ENCODE measurements at places on chromosomes 4 and X.

- no peak for DNase-seq
These were observed 555.7 kb downstream of the PCDH7 start for GRCh38 chr4:31275906-31276305.

- no peak for DNase-seq
These were observed 164.1 kb downstream of the DTHD1 start for GRCh38 chr4:36445480-36445879.

GRCh38 chr4:173332963-173333657, 1.0 kb downstream of the HMGB2 start:
- DNase-seq, result no peak

- peak; percentile 76 for DNase-seq
These were observed 1.8 kb downstream of the SH3BP2 start for GRCh38 chr4:2794486-2795299.

DNA sequence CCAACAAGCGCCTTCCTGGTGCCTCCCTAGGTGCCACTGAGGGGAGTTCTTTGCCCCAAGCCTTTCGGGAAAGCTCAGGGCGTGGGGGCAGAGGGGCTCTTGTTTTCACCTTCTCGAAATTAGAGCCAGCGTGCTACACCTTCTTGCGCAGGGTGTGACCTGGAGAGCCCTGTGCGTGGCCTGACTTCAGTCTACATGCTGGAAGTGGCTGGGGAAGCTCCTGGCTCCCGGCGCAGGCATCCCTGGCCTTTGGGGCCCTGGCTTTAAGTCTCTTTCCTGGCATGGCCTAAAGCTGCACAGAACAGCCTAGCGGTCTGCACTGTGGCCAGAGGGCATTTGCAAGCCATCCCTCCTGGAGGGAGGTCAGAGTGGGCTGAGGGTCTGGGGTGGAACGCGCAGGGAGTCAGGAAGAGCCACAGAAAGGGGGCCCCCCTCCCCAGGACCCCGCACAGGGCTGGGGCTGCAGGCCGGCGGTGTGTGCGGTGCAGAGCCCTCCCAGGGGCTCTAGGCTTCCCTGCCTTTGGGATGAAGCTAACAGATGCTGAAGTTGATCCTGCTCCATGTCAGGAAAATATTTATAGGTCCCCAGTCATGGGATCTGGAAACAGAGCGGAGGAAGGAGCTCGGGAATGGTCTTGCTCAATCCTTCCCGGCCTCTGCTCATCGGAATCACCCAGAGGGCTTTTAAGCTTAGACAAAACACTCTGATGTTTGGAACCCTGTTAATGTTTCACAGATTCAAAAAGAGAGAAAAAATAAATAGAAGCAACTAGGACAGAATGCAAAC, 781 bp upstream of the SPON2 start:
- no peak for DNase-seq

GRCh38 chrX:46279925-46280313, 265.3 kb downstream of the ZNF674 start:
- no peak for DNase-seq

DNA sequence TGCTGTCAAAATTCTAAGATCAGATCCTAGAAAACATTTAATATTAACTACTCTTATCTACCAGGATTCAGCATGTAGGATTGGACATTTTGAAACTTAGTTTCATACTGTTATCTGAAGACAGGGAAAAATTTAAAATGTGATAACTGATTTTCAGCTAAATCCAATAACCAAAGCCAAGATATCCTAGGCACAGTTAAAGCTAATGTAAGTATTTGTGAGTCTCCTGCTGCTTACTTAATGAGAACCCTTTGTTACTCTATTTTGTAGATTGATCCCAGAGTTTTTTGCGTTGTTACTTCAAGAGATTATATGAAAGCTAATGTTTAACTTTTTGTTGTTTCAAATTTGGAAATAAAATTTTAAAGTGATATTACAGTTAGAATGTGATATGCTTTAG, 2.0 kb downstream of the CPE start:
- DNase-seq, result no peak

- no peak for DNase-seq
These were observed 94.1 kb upstream of the MCF2 start for GRCh38 chrX:139802048-139802447.

- DNase-seq, result no peak
These were observed 43.0 kb upstream of the CDKN2AIP start for GRCh38 chr4:183401473-183401872.

- DNase-seq, result no peak
These were observed 264.0 kb upstream of the HAND2 start for GRCh38 chr4:173793937-173794510.

GRCh38 chrX:1393871-1394615, 2.1 kb upstream of the SLC25A6 start:
- DNase-seq, result peak; percentile 30

DNA sequence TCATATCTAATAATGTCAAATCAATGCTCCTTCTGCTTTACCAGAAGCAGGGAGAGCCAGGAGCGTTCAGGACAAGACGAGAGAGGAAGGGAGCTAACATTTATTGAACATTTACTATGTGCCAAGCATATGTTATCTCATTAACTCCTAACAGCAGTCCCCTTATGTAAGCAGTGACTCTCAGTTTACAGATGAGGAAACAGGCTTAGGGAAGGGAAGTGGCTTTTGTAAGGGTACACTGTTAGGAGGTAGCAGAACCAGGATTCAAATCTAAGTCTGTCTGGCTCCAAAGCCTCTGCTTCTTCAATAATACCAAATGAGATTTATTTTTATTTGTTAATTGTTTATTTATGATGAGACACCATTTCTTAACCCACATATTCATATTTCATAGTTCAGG, 2.6 kb upstream of the STARD8 start:
- no peak for DNase-seq

- DNase-seq, result peak; percentile 98
These were observed at the start of gene NFXL1 for GRCh38 chr4:47914220-47914925. Gene NFXL1 (minus strand): TSS chr4:47914583. CDS start chr4:47914203, 380 bp downstream.

DNA sequence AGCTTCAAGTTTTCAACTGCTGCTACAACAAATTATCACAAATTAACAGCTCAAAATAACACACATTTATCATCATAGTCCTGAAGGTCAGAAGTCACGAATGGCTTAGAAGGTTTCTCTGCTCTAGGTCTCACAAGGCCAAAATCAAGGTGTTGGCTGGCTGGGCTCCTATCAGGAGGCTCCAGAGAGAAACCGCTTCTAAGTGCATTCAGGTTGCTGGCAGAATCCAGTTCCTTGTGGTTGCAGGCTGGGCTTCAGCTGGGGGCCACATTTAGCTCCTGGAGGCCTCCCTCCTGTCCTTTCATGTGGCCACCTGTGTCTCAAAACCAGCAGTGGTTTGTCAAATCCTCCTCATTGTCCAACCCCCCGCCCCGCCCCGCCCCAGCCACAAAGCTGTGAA, 15.4 kb downstream of the MRFAP1 start:
- no peak for DNase-seq

GRCh38 chrX:17475449-17476217, 100.6 kb downstream of the NHS start:
- no peak for DNase-seq

- DNase-seq, result no peak
These were observed 145.7 kb downstream of the NR3C2 start for GRCh38 chr4:148296498-148296897.

DNA sequence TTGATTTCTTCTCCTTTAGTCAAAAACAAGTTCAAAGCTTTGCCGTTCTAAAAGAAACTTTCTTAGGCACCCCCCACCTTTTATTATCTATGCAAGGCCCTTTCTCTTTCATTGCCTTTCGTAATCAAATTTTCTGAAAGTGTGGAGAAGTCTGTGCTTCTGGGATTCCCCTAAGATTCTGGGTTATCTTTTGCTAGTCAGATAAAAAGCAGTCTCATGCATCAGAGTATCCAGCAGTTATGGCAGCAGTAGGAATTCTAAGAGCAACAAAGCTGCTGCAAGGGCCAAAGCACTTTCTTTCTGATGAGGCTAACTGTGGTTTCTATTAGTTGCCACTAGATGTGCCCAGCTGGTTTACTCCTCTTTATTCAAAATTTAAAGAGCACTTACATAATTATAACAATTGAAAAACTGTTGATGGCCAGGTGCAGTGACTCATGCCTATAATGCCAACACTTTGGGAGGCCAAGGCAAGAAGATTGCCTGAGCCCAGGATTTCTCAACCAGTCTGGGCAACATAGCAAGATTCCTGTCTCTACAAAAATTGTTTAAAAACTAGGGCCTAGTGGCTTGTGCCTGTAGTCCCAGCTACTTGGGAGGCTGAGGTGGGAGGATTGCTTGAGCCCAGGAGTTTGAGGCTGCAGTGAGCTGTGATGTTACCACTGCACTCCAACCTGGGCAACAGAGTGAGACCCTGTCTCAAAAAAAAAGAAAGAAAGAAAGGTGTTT, 296.2 kb downstream of the PAPSS1 start:
- DNase-seq, result no peak

GRCh38 chrX:72102760-72103159, 29.0 kb downstream of the RTL5 start:
- no peak for DNase-seq

GRCh38 chr4:6710282-6710681, 617 bp upstream of the MRFAP1L1 start:
- no peak for DNase-seq

GRCh38 chr4:36198068-36198808, 46.1 kb downstream of the ARAP2 start:
- DNase-seq, result no peak

DNA sequence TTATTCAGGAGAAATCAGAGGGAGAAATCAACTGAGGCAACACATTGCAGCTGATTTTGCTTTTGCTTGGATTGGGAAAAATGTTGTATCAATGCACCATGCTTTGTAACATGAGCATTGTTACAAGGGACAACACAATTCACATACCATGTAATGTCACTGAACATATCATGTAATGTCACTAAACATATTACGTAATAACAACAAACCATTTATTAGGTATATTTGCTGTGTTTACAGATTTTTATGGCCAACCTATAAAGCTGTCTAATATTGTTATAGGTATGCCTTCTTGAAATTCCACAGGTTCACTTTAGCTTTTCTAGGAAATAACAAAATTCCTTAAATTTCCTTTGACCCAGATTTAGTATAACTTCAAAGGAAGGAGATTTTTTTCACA, 5.0 kb upstream of the HERC3 start:
- DNase-seq, result no peak

DNA sequence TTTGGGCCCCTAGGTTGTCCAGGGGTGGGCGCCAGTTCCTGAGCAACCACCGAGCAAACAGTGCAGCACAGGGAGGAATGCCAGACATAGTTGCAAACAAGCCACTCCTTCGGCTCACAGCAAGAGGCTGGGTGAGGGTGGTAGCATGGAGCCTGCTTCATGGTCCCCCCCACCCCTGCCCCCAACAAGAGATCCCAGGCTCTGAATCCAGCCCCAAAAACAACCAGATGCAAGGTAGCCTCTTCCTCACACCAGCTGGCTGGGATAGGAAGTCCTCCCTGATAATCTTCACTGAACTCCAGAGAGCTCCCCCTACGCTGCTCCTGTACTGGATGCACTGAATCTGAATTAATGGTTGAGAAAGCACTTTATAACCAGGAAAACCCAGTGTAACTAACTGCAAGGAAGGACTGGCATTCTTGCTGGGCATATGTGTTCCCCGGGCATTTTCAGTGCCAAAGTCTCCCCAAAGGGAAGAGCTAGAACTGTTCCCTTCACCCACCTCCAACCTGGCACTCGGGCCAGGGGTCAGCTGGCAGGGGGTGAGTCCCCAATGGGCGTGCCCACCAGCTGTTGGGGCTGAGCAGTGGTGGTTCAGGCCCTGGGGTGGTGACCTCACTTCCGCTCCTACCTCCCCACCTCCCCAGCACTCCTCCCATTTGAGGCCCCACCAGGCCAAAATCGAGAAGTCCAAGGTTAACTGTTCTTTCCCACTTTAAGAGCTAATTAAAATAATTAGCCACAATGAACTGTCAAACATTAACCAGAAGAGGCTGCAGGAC, 1.5 kb downstream of the ELF4 start:
- DNase-seq, result no peak

DNA sequence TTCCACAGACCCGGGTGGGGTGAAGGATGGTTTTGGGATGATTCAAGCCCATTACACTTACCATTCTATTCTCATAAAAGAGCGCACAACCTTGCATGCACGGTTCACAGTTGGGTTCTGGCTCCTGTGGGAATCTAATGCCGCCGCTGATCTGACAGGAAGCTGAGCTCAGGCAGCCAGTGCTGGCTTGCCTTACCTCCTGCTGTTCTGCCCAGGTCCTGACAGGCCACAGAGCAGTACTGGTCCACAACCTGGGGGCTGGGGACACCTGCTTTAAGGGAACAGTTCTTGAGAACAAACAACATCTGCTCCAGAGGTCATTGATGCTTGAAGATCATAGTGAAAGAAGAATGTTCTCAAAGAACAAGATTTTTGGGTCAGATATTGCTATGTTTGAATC, 8.0 kb upstream of the HS3ST1 start:
- DNase-seq, result no peak

DNA sequence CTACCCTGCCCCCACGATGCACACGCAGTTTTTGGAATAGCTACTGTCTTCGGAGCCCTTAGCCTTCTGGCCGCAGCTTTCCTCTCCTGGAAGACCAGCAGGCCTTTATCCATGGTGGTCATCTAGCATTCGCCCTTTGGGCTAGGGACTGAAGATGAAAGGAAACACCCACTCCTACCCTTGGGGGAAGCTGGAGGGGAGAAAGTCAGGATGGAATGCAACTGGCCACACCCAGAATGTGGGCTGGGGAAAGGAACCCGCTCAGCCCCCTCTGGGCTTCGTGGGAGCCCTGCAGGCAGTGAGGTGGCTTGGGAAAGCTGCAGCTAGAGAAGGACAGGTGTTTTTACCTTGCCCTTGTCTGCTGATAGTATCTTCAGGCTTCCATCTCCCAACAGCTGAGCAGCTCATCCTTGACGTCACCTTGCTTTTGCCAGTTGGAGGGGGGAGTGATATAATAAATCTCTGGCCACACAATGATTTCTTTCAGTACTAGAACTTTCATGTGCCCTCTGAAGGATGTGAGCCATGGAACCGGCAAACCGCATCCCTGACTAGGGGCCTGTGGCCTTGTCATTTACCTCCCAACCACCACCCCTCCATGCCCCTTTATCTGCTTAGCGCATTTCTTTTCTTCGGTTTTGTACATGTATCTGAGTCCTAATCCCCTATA, 59.0 kb downstream of the ELF4 start:
- DNase-seq, result no peak

GRCh38 chrX:39497702-39498265, 600.0 kb downstream of the BCOR start:
- no peak for DNase-seq

- no peak for DNase-seq
These were observed 126.9 kb upstream of the GIMD1 start for GRCh38 chr4:106495476-106495875.

- DNase-seq, result no peak
These were observed 14.6 kb downstream of the SMIM20 start for GRCh38 chr4:25928379-25929297.

GRCh38 chrX:13837290-13837745, 20.4 kb upstream of the GPM6B start:
- DNase-seq, result no peak

- DNase-seq, result no peak
These were observed 325.6 kb downstream of the ARHGAP10 start for GRCh38 chr4:148057516-148057915.

DNA sequence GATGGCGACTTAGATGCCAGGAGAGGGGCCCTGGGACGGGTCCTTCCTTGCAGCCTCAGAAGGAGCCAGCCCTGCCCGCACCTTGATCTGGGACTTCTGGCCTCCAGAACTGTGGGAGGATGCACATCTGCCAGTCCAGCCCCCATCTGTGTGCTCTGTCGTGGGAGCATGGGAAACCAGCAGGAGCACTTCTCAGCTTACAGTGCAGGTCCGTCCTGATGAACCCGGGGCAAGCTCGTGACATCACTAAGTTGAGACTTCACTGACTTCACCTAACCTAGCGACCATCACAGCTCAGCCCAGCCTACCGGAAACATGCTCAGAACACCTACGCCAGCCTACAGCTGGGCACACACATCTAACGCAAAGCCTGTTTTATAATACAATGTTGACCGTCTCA, 38.1 kb downstream of the ABLIM2 start:
- no peak for DNase-seq

Data from suprapubic skin (tissue), 4 donors.